Endothelial cell (in vitro differentiated cells): ENCODE measurements at places on chromosomes 7 and 10. TPM values are rescaled to one million over a fixed set of nuclear protein-coding genes. Genes with fewer than 3 reads are reported as not detected.

The MAGI2 gene
- total RNA-seq, result 6.3 TPM

DNA sequence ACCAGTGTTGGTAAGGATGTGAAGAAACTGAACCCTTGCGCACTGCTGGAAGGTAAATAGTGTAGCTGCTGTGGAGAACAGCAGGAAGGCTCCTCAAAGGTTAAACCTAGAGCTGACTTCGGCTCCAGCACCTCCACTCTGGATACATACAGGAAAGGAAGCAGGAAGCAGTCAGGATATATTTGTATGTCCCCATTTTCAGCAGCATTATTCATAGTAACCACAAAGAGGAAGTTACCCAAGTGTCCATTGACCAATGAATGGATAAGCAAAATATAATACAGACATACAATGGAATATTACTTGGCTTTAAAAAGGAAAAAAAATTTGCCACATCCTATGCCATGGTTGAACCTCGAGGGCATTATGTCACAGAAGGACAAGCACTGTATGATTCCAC, 15.0 kb downstream of the RET start:
- no peak for DNase-seq

DNA sequence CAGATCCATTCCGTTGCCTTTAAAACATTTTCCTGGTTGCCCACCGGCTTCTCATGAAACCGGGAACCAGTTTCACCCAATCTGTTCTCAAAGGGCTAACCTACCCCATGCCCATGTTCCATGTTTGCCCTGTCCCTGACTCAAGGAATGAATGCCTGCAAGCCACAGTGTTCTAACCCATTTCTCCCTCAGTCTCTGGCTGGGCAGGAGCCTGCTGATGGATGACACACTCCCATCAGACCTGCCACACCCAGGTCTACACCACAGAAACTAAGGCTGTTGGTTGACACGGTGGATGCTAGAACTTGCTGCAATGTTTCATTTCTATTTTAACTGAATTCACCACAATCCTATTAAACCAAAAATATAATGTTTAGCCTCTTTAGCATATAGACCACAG, 15.6 kb downstream of the CLRN3 start:
- DNase-seq, result no peak

DNA sequence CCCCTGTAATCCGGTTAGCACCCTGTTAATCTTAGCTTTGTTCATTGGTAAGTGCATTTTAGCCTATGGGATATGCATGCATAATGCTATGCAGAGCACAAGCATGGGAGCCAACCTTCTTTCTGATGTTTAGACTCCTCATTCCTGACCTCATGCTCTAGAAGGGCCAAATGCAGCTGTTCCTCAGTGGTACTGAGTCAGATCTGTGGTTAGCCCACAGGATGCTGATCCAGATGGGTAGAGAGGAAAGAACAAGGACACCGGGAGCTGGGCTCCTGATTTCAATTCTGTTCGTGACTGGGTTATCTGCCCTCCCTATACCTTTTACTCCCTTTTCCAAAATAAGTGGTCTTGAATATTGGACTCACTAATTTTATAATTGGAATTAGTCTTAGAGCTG, 31.7 kb upstream of the C10orf90 start:
- DNase-seq, result no peak

DNA sequence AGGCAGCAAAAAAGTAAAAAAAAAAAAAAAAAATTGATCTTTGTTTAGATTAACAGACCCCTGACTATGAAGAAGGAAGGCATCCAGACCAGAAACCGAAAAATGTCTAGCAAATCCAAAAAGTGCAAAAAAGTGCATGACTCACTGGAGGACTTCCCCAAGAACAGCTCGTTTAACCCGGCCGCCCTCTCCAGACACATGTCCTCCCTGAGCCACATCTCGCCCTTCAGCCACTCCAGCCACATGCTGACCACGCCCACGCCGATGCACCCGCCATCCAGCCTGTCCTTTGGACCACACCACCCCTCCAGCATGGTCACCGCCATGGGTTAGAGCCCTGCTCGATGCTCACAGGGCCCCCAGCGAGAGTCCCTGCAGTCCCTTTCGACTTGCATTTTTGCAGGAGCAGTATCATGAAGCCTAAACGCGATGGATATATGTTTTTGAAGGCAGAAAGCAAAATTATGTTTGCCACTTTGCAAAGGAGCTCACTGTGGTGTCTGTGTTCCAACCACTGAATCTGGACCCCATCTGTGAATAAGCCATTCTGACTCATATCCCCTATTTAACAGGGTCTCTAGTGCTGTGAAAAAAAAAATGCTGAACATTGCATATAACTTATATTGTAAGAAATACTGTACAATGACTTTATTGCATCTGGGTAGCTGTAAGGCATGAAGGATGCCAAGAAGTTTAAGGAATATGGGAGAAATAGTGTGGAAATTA, 19.4 kb downstream of the GATA3 start:
- DNase-seq, result no peak

GRCh38 chr10:125878957-125879835, 1.9 kb downstream of the DHX32 start:
- DNase-seq, result no peak

DNA sequence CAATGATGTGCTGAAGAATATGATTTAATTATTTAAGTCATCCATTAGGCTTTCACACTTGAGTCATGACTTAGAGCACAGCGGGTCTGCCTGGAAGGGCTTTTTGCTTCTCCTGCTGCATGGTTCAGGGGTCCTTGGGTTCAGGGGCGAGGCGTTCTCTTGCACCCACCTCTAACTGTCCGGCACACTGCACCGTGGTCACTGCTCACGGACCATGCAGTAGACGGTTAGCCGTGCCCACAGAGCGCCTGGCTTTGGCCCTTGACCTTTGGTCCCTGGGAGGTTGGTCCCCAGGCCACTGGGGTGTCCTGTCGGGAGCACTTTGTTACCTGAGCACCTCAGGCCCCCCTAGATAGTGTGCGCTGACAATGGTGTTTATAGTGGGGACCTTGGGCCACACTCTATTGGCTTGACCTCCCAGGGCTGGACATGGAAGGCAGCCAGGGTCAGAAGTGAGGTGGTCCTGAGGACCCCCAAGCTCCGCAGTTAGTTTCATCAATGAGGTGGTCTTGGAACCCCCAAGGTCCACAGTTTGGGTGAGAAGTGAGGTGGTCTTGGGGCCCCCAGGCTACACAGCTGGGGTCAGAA, 110.6 kb downstream of the ACTR3B start:
- no peak for DNase-seq
